ENCODE measurements at places on chromosomes 5 and 9. TPM values are rescaled to one million over a fixed set of nuclear protein-coding genes. Genes with fewer than 3 reads are reported as not detected.

GRCh38 chr5:116747881-116748280, 173.3 kb upstream of the SEMA6A start:
- DNase-seq = peak; percentile 39
- no peaks in the 10 kb centered on the region for H3K27me3 ChIP-seq
- H3K27ac ChIP-seq = no peak overlapping the region
- peaks cover 9% of the 10 kb centered on the region for H3K4me1 ChIP-seq
- H3K4me3 ChIP-seq = no peak overlapping the region

DNA sequence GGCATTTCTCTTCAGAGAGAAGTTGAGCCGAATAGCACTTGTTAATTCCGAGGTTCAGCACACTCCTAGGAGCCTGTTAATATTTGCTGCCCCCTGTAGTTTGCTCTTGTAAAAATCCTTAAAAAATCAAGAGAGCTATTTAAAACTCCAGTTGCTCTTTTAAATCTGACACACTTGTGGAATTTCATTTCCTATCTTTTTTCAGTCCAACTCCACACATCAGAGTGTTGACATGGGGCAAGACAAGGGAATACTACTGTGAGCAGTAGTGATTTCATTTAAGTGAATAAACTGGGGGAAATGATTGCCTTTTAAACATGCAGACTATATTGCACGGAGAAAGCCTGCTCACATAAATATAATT, 1096.3 kb upstream of the DMAC1 start:
- peak; percentile 79 for DNase-seq
- H3K27ac ChIP-seq = no peak overlapping the region
- H3K4me1 ChIP-seq = peaks cover 23% of the 10 kb centered on the region
- no peak overlapping the region for H3K4me3 ChIP-seq

- H3K4me1 ChIP-seq = peaks cover 8% of the 10 kb centered on the region
- H3K27ac ChIP-seq = peak overlapping the region; percentile 88
- no peak overlapping the region for H3K4me3 ChIP-seq
- no peaks in the 10 kb centered on the region for H3K27me3 ChIP-seq
These were observed 77.3 kb upstream of the LARP1 start for GRCh38 chr5:154677921-154678320.

- no peak overlapping the region for H3K27ac ChIP-seq
- H3K36me3 ChIP-seq = no peaks in the 10 kb centered on the region
- H3K4me1 ChIP-seq = no peaks in the 10 kb centered on the region
- H3K27me3 ChIP-seq = no peaks in the 10 kb centered on the region
- no peak for DNase-seq
These were observed 9.1 kb downstream of the SARDH start for GRCh38 chr9:133728856-133729616.

DNA sequence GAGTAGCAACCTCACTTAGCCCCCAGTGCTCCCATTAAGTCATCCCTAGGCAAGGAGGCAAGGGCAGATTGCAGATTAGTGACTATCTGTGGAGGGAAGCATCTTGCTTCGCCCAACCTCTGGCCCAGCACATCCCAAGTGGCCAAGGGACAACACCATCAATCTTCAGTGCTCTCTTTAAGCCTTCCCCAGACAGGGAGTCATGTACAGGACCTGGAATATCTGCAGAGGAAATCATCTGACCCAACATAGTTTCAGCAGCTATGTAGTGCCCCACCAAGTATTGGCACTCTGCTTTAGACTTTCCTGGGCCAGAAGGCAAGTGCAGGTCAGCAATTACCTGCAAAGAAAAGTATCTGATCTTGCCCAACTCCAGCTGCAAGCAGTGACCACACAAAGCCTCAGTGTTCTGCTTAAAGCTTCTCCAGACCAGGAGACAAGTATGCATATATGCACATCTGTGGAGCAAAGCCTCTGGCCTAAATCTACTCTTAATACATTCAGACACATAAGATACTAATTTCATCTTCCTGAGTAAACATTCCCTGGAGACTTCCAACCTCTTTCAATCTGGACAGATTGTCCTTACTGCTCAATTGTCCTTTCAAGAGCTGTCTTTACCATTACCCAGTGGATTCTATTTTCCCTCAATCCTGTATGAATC, 224.8 kb upstream of the VLDLR start:
- no peak overlapping the region for H3K4me3 ChIP-seq
- H3K36me3 ChIP-seq = no peaks in the 10 kb centered on the region

DNA sequence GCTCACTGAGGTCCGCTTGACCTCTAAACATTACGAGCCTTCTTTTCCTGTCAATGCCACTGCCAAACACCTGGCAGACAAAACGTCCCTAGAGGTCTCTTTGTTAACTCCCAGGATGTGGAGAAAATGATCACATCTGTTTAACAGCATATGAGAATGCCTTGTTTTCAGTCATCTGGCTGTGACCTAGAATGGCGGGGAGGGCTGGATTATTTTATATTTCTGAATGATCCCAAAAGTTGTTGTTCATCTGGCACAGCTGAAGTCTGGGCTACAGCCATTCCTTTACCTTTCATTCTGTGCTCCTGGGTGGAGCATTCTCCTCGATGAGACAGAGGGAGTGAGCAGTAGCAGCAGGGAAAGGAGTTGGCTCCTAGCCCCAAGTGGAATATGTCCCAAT, 138.2 kb downstream of the PRDM6 start:
- H3K4me3 ChIP-seq = no peak overlapping the region
- no peaks in the 10 kb centered on the region for H3K36me3 ChIP-seq
- no peaks in the 10 kb centered on the region for H3K4me1 ChIP-seq
- no peak overlapping the region for H3K27ac ChIP-seq
- DNase-seq = no peak
- H3K27me3 ChIP-seq = no peaks in the 10 kb centered on the region

Gene GPR150
- 0.57 TPM for total RNA-seq

Gene AJM1
- total RNA-seq = 12.2 TPM

Gene NPR3
- total RNA-seq = 2.7 TPM

Gene ZNF367
- 3.0 TPM for total RNA-seq

All from cardiac muscle cell (in vitro differentiated cells and primary cell).